ENCODE measurements at places on chromosomes 13 and 19.
A peak's percentile ranks its signal among the peaks of the same experiment; 100 is the strongest.

GRCh38 chr19:1873524-1874473 is 10.4 kb upstream of the KLF16 start:
- DNase-seq: no peak

- no peak for DNase-seq
These were observed 32.9 kb downstream of the ZNF701 start for GRCh38 chr19:52602941-52603340.

DNA sequence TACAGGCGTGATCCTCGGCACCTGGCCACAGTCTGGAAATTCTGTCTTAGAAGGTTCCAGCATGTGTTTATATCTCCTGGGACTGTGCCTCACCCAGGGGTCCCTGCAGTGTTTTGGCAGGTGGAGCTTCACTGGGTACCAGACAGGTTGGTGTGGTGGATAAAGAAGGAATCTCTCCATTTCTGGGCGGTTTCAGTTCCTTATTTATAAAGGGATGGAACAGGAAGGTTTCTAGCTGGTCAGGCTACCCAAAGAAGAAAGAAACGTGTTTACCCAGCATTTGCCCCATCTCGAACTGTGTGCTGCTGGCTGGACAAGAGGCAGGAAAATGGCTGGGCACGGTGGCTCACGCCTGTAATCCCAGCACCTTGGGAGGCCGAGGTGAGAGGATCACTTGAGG is 9.8 kb downstream of the PNPLA6 start:
- DNase-seq: peak; percentile 23

DNA sequence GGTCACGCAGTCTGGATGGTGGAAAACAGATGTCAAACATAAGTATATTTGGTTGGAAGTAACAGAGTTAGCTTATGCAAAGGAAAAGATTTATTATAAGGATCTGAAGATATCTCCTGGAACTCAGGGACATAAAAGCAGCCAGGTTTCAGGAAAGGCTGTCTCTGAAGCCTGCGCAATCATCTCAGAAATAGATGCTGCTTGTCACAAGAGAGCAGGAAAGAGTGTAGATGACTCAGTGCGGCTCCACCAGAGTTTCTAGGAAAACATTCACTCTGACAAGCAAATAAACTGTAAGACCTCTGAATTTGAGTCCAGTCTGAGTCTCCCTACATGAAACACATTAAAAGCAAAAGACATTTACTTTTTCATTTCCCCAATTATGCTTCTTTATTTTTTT is 220.4 kb upstream of the HTR2A start:
- DNase-seq: no peak

- no peak for DNase-seq
These were observed 12.0 kb downstream of the KASH5 start for GRCh38 chr19:49400029-49400428.

GRCh38 chr19:16191216-16191908 is 6.2 kb downstream of the FAM32A start:
- no peak for DNase-seq

GRCh38 chr19:45677351-45678230 is 9.6 kb downstream of the GIPR start:
- DNase-seq: no peak

DNA sequence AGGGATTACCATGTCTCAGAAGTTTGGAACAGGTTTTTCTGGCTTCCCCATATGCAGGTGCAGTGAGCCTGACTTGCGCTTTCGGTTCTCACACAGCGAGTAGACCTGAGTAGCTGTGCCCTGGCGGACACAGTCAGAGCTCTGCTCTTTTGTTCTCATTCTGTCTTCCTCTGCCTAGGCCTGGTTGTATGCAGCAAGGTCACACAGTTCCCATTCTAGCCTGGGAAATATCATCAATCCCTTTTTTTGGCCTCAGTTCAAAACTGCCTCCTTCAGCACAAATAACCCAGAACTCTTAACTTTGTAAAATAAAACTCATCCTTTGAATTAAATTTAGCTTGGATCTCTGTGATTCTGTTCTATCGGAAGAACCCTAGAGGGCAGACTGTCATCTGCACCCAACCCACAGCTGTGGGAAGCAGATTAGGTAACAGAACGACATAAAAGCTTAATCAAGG is 10.2 kb downstream of the OXGR1 start:
- no peak for DNase-seq

GRCh38 chr19:5889288-5889971 is 14.2 kb downstream of the NDUFA11 start:
- no peak for DNase-seq

DNA sequence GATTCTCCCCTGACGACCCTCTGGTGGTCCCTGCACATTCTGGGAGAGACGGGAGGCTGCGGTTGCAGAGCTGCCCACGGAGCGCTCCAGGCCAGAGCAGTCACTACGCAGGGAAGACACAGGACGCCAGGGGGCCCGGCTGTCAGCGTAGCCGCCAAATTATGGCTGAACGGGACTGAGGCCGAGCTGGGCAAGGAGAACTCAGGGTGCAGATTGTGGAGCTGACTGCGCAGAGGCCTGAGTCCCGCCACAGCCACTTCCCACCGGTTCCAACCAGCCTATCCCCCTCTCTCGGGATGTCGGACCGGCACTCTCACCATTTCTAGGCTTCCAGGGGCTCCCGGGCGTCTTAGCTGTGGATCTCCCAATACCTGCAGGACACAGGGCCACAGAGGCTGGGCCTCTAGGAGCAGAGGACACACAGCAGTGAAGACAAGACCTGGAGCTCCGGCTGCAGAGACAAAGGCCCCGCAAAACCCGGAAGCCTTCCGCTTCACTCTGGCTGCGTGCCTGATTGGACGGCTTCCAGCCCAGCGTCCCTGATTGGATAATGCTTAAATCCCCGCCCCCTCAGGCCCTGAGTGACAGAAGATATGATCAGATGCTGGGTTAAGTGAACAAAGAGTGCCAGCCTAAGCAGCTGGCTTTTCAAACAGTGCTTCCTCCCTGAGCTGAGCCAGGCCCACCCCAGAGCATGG is at the start of gene ZNF737:
ZNF737 (minus strand) TSS at position 461 of the 698 bp plus-strand sequence; CDS start at position 320, 141 bp downstream.
- peak; percentile 90 for DNase-seq

DNA sequence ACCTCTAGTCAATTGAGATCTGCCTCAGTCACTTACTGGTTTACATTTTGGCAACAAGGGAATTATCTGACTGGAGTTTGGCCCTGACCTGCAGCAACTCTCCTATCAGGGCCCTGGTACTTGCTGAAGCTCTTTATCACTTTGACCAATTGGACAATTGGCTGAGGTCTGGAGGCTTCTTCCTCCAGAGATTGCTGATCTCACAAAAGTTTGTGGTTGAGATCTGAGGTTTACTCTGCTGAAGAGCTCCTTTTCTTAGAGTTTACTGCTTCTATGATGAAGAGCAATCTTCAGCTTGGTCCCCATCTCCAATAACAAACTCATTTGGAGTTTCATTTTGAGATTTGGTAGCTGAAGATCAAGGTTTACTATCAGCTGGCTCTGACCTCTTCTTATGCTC is 276.9 kb upstream of the SGCG start:
- no peak for DNase-seq

DNA sequence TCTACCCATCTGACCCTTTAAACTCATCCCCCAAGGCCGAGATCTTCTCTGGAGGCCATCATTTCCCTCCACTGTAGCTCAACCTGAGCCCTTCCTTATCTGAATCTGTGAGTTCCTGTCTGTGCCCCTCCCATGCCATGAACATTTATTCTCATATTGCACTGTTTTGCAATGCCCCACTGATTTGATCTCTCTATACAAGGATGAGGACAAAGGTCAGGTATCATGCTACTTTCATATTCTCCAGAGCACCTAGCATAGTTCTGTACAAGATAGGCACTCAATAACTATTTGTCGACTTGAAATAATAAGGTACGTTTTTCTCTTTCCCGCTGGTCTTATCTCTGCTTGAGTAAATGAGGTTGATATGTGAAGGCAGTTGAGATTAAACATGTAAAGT is 135.5 kb downstream of the KLF5 start:
- DNase-seq: no peak

DNA sequence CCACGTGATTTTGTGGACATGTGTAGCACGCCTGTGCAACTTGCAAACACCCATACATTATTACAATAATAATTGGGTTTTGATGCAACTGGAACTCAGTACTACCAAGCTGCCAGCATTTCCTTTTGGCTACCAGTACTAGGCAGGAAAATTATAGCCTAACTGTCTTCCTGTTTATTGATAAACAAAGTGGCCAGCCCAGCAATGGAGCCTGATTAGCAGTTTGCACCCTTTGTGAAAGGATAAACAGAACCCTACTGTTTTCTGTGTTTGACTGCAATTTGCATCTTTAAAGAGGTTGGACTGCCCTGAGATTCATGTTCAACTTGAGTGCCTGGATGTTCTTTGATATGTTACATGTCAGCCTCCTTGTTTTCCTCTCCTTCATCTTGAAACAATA is 173.9 kb downstream of the ZIC5 start:
- no peak for DNase-seq

GRCh38 chr19:15015946-15016542 is 33.2 kb upstream of the CASP14 start:
- no peak for DNase-seq

GRCh38 chr13:95100525-95101433 is 200.5 kb downstream of the ABCC4 start:
- DNase-seq: no peak

- no peak for DNase-seq
These were observed 692.7 kb downstream of the UQCRFS1 start for GRCh38 chr19:28519952-28520861.

- no peak for DNase-seq
These were observed 116.5 kb upstream of the FBXL3 start for GRCh38 chr13:77143431-77143830.

DNA sequence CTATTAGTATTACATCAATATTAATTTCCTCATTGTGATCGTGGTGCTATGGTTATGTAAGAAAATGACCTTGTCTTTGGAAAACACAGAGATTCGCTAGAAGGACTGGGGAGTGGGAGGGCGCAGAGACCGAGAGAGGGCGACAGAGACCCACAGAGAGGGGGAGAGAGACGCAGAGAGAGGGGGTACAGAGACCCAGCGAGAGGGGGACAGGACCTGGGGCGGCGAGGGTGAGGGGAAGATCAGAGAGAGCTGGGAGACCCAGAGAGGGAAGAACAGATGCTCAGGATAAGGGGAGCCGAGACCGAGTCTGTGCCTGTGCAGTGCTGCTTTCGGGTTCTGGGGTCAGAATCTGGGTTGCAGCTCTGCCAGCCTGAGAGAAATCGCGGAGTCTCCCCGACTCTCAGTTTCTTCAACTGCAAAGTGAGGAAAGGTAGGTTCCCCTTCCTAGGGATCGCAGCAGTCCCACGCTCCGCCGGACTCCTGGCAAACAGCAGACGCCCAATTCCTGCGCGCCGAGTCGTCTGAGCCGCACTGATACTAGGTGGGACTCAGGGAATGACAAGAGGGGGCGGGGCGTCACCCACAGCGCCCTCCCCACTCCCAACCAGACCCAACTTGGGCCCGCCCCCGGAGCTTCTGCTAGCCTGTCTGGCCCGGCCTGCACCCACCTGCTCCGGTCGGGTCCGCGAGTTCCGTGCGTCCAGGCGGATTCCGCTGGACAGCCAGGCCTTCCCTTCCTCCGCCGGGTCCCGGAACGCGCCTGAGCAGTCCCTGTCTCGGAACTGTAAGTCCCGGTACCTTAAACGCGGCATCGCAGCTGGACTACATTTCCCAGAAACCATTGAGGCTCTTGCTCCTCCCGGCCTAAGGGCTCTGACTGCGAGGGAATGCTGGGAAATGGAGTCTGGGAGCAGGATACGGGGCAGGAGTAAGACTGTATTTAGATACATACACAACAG is 15.3 kb downstream of the IZUMO2 start:
- no peak for DNase-seq

- DNase-seq: no peak
These were observed 221.7 kb upstream of the GPC6 start for GRCh38 chr13:93004919-93005318.

- DNase-seq: peak; percentile 42
These were observed 2.7 kb downstream of the PRKACA start for GRCh38 chr19:14114854-14115253.

- no peak for DNase-seq
These were observed 127.1 kb downstream of the GGACT start for GRCh38 chr13:100461309-100462030.

- DNase-seq: no peak
These were observed 2.0 kb upstream of the ZNF784 start for GRCh38 chr19:55626350-55626749.

DNA sequence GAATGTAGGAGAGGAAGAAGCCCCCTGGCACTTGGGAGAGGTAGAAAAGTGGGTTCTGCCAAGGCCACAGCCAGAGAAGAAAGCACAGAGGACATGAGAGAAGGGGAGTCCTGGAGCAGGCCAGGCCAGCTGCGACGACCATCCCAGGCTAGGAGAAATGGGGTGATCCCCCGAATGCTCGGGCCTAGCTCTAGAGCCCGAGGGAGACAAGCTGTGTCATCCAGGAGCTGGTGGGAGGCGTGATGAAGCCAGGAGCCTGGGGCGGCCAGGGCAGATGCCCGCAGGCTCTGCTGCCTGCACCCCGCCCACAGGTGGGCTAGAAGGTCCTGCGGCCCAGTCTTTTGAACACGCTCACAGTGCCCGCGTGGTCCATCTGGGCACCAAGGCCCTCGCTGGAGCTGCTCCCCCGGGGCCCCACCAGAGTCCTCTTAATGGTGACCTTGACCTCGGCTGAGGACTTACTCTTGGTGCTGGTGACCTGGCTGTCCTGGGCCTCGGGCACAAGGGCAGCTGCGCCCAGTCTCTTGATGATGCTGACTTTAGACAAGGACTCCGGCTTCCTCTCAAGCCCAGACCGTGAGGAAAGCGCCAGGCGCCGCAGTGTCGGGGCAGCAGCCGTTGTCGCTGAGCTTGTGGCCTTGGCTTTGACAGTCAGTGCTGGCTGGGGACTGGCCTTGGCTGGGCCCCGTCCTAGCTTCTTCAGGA is 26.5 kb downstream of the C19orf47 start:
- no peak for DNase-seq

DNA sequence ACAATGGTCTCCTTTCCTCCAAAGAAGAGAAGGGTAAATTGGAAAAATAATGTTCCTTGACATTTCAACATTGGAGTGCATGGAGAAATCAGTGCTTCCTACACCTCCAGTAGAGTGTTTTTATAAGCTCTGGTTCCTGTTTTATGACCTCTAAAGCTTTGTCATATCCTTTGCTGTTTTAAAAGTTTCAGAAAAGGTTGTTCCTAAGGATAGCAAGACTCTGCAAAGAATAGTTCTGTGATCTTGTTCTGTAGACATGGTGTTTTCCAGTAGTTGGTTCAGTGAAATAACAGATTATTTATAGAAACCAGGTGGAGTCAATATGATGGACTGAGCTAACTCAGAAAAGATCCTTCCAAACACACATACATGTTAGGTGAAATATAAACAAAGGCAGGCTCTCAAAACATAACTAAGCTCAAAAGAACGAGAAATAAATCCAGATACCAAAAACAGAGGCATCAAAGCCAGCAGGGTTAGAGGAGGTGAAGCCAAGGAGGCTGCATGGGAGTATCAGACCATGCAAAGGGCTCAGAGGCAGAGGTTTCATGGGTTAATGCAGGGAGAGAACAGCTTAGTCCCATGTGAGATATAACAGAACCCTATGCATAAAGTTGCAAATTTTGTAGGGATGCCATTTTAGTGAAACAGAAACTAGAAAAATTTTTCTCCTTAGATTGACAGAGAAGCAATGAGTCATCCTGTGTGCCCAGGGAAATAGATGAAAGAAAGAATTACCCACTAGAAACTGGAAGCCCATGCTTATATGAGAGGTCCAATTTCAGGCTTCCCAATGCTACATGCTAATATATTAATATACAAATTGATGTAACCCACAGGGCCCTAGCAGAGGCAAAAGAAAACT is 44.3 kb downstream of the SHISA2 start:
- DNase-seq: no peak

All from GF-D8 (cell line).